ENCODE measurements at places on chromosomes 5 and 9.

DNA sequence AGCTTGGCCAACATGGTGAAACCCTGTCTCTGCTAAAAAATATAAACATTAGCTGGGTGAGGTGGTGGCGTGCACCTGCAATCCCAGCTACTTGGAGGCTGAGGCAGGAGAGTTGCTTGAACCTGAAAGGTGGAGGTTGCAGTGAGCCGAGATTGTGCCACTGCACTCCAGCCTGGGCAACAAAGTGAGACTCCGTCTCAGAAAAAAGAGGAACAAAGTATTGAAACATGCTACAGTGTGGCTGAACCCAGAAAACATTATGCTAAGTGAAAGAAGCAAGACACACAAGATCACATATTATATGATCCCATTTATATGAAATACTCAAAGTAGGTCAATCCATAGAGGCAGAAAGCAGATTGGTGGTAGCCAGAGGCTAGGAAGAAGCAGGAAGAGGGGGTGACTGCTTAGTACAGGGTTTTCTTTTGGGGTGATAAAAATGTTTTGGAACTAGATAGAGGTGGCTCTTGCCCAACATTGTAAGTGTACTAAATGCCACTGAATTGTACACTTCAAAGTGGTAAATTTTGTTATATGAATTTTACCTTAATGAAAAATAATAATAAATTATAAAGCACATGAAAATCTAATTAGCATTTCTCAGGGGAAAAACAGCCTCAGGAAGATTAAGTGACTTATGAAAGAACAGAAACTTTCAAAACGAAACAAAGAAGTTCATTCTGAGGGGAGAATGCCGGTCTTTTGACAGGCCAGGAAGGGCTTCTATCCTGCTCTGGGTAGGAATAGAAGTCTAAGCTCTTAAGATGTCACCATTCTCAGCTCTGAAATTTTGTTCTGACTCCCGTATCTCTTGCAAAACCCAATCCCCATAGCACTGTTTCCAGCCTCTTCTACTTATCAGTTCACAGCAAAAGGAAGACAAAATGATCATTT lies 161.1 kb upstream of the TBCA start:
- DNase-seq: no peak

- no peak for DNase-seq
These were observed 2.9 kb downstream of the HTR1A start for GRCh38 chr5:63959177-63959982.

DNA sequence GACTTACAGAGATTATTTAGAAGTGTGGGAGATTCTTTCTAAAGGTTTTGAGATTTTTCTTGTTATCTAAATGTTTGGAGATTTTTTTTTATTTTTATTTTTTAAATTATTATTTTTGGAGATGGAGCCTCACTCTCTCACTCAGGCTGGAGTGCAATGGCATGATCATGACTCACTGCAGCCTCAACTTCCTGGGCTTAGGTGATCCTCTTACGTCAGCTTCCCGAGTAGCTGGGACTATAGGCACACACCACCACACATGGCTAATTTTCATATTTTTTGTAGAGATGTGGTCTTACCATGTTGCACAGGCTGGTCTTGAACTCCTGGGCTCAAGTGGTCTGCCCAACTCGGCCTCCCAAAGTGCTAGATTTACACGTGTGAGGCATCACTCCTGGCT lies 694.5 kb downstream of the TLE1 start:
- DNase-seq: no peak

DNA sequence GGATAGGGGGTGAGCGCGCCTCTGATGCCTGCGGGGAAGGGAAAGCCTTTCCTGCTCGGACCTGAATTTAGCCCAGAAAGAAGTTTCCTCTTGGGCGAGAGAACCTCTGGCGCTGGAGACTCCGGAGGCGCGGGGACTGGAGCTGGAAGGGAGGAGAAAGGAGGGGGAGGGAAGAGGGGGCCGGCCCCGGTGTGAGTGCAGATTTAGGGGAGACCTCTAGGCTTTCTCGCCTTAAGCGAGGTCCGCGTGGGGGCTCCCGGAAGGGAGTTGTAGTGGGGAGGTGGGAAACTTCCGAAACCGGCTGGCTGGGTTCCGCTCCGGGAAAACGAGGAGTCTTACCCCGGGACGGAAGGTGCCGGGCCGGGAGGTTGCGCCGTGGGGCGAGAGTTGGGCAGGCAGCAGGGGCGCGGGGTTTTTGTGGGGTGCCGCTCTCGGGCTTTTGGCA lies 1.3 kb downstream of the PCSK5 start:
- no peak for DNase-seq

- no peak for DNase-seq
These were observed 136.5 kb downstream of the CDK5RAP2 start for GRCh38 chr9:120443489-120443888.

DNA sequence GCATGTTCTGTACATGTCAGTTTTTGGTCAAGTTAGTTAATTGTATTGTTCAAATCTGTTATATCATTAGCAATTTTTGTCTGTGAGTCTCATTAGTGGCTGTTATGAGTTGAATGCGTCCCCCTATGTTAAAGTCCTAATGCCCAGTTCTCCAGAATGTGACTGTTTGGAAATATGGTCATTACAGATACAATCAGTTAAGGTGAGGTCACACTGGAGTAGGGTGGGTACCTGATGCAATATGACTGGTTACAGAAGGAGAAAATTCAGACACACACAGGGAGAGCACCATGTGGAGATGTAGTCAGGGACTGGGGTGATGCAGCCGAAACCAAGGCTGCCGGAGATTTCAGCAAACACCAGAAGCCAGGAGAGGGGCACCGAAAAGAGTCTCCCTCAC lies 15.1 kb downstream of the NMRK1 start:
- DNase-seq: no peak

DNA sequence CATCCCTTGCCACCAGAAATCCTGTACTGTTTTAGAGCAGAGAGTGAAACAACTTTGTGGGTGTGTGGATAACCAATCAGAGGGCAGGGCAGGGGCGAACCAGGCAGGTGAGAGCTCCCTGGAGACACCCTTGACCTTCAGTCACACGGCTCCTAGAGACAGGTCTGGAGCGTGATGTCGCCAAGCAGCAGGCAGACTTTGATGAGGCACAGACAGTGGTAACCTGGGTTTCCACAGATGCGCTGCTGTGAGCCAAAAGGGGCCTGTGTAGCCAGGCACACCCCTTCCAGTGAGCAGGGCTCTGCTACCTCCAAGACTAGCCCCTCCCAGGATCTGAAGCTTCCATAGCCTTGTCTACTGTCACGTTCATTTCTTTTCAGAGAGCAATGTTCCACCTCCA lies 317.8 kb upstream of the ADCY2 start:
- DNase-seq: no peak

- DNase-seq: no peak
These were observed 49.7 kb upstream of the FST start for GRCh38 chr5:53430618-53431252.

DNA sequence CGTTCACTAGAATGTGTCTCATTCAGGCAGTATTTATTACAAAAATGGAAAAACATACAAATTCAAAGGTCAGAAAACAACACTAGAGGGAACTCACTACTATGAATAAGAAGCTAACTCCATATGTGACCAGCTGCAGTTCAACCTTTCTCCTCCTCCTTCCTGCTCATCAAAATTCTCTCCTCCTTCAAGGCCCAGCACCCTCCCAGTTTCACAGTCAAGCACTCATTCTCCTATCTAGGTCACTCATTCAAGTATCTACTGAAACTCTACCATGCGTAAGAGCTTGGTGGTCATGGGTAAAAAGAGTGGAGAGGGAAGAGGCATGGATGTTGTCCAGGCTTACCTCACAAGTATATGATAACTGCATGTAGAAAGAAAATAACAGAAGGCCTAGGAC lies 27.7 kb downstream of the ECPAS start:
- no peak for DNase-seq

DNA sequence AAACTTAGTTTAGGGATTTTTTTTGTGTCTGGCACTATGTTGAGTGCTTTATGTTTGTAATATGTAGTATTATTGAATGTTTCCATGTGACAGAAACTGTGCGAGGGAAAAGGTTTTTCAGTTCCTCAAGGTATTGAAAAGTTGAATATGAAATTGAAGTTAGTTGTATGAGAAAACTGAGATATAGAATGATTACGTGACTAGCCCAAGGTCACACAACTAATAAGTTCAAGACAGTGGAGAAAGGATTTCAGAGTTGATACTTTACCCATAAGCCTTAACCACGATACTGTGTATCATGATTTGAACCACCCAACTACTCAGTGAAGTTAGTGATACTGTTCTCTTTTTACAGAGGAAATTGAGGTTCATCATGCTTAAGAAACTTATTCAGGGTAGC lies 5.7 kb downstream of the NIPBL start:
- DNase-seq: no peak

DNA sequence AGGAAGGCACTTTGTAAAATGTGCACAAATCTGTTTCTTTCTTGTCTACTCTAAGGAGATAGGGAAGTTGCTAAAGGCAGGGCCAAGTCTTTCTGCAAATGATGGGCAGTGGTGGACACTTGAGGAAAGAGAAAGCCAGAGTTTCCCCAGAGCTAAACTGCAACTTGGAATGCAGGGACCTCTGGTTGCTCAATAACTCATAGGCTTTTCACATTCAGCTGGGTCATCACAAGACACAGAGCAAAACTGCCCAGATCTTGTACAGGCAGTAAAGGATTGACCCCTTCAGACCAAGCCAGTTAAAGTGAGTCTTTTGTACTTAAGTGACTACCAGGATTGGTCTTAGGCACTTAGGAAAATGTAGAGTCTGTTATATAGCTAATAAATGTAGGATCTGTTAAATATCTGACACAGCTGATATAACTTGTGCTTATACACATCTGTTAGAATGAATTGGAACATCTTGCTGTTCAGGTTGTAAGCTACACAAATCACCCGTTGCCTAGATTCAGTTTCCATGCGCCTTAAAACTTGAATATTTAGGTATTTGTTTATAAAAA lies 13.5 kb upstream of the AGXT2 start:
- no peak for DNase-seq

DNA sequence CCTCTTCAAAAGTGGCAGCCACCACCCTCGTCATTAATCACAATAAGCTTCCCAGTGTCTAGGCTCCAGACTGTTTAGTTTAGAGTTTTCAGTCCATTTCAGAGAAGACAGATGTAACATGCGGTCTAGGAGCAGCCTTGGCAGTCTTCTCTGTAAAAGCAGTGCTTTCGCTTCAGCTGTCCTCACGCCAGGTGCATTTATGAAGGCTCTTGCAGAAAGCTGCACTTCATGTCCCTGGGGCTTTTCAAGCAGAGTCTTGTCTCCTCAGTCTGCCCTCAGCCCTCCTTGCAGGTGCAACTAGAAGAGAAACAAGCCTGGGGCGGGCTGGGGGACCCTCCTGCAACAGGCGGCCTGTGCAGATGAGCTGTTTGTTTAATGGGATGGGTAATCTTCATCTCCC lies 281.9 kb downstream of the DRD1 start:
- no peak for DNase-seq

GRCh38 chr5:101991486-101991885 lies 304.6 kb downstream of the SLCO4C1 start:
- no peak for DNase-seq

DNA sequence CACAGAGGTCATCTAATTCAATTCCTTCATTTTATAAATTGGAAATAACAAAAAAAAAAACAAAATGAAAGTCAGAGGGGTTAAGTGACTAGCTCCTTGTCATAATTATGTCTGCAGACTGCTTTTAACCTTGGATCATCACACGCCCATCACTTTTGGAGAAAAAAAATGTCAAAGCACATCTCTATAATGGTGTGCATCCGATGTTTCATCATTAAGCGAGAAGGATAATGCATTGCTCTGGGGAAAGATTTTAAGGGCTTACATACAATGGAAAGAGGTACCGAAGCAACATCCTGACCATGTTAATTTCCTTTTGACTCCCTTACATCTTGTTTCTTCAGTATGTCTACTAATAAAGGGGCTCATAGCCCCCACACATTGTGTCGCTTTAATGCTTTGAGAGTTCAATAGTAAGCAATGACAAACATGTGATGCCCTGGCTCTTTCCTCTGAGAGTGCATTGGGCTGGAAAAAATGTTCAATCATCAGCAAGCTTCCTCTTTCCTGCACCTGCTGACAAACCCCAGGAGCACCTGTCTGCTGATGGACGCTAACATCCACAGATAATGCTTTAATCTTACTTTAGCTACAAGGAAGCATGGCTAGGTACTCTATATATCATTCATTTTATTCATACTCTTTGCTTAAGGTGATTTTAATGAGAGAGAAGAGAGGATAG lies 242.2 kb downstream of the SMARCA2 start:
- DNase-seq: no peak

DNA sequence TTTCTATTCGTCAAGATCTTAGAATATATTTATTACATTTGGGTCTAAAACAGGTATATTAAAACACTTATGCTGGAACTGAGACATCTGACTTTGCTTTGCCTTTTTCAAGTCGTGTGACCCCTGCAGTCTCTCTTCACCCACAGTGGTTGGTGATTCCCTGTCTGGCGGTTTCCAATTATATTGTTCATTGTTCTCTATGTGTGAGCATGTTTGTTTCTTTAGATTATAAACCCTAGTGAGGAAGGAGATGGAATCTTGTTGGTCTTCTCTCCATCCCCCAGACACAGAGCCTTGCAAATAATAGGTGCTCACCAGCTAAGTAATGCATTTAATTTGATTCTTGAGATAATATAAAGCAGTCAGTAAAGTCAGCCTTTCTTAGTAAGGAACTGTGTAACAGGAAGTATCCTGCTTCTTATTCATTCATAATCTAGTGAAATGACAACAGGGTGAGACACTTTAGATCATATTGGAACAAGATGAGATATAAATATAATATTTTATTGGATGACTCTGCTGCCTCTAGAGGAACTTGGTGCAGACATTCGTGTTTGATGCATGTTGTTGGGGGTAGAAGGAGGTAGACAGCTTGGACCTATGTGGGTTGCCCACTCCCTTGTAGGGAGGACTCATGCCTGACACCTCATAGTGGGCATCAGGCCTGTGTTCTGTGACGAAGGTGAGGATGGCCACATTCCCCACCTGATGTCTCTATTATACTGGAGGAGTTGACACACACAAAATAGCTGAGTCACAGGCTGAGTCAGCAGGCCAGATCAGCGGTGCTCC lies 88.1 kb downstream of the FGF1 start:
- DNase-seq: no peak

DNA sequence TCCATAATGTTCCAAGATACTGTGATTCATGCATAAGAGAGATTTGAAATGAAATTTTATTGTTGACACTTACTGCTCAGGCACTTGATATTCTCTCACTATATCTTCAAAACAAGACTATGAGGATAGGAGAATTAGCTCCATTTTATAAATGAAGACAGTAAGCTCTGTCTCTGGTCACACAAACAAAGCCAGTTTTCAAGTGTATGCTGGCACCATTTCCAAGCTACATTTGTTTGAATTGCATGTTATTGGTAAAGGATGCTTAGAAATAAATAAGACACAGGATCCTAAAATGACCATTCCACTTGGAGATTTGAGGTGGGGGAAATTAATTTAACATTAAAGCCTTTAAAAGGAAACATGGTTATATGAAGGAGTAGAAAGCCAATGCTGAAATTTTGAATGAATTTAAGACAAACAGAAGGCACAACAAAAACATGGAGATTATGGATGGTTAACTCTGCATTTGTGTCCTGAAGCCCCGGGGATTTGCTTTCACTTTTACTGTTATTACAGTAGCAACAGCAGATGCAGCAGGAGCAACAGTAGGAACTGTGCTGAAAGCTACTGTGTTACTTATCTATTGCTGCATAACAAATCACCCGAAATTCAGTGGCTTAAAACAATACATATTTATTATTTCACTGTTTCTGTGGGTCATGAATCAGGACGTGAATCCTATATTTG lies 79.7 kb upstream of the ASTN2 start:
- no peak for DNase-seq

- no peak for DNase-seq
These were observed 27.8 kb downstream of the LAMC3 start for GRCh38 chr9:131036529-131037334.
